WTC11 (cell line): ENCODE measurements at places on chromosomes 13 and 19. TPM values are rescaled to one million over a fixed set of nuclear protein-coding genes. Genes with fewer than 3 reads are reported as not detected.

KIR2DL3 gene
- not detected in 3 replicates for total RNA-seq

GRCh38 chr13:105796081-105796480, 739.4 kb downstream of the EFNB2 start:
- H3K4me1 ChIP-seq, result no peaks in the 10 kb centered on the region
- no peak overlapping the region for H3K4me3 ChIP-seq
- no peak for DNase-seq
- H3K27ac ChIP-seq, result no peak overlapping the region

DNA sequence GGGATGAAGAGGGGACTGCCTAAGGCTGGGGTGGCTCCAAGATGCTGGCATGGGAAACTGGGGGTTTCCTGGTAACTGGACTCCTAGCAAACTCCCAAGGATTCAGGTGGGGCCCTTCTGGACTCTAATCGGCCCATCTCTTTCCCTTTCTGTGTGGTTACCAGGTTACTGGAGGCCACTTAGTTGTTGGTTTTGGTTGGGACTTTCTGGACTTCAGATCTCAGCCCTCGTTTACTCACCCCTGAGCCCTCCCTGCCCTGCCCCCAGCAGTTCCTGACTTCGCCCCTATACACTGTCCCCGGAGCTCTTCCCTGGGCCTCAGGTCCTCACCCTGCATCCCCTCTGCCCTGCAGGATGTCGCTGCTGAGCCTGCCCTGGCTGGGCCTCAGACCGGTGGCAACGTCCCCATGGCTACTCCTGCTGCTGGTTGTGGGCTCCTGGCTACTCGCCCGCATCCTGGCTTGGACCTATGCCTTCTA, 328 bp downstream of the CYP4F12 start:
- H3K27ac ChIP-seq, result no peak overlapping the region
- DNase-seq, result no peak
- H3K36me3 ChIP-seq, result peaks cover 35% of the 10 kb centered on the region

- H3K27me3 ChIP-seq, result no peaks in the 10 kb centered on the region
- 0 out of 2 replicates have a peak, but pooled peaks cover 5% of the 10 kb centered on the region for H3K4me1 ChIP-seq
- DNase-seq, result no peak
- H3K27ac ChIP-seq, result no peak overlapping the region; the same call in none of the 2 replicates
- peaks cover 83% of the 10 kb centered on the region for H3K36me3 ChIP-seq
- no peak overlapping the region for H3K4me3 ChIP-seq
Measured at GRCh38 chr19:23774524-23774971, 15.9 kb upstream of the ZNF681 start.

DNA sequence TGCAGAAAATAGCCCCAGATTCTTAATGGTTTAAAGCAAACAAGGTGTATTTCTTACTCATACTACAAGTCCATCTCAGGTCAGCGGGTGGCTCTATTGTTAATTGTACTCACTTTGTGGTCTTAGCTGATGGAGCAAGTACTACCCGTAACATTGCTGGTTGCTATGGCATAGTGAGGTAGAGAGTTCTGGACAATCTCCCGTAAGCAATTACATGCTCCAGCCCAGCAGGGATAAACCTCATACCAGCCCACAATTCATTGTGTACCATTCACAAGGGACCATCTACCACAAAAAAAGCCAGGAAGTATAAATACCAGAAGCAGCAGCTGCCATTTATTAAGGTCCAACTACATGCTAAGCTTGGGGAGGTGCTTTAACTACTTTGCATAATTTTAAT, 167.1 kb downstream of the PCDH9 start:
- DNase-seq, result no peak
- no peak overlapping the region for H3K4me3 ChIP-seq
- H3K27ac ChIP-seq, result no peak overlapping the region
- H3K36me3 ChIP-seq, result no peaks in the 10 kb centered on the region
- no peaks in the 10 kb centered on the region for H3K27me3 ChIP-seq

ZNF433 gene
- 2.9 TPM in 3 replicates for total RNA-seq

DNA sequence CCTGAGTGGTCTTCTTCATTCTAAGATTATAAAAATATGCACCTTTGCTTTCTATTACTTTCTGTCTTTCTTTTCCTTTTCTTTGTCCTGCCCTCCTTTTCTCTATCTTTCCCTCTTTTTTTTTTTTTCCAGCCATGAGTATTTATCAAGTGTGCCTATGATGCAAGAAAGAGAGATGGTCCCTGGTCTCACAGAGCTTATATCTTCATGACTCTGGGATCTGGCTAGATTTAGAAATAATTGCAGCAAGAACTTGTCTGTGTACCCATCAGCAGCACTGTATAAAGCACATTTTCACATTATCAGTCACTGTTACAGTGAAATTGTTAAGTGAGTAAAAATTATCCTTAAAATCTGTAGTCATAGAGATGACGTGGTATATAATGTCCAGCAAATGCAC, 31.6 kb upstream of the GAS6 start:
- H3K4me1 ChIP-seq, result peaks cover 16% of the 10 kb centered on the region
- H3K27me3 ChIP-seq, result peaks cover 8% of the 10 kb centered on the region; the same call in 1 of the 2 replicates

DNA sequence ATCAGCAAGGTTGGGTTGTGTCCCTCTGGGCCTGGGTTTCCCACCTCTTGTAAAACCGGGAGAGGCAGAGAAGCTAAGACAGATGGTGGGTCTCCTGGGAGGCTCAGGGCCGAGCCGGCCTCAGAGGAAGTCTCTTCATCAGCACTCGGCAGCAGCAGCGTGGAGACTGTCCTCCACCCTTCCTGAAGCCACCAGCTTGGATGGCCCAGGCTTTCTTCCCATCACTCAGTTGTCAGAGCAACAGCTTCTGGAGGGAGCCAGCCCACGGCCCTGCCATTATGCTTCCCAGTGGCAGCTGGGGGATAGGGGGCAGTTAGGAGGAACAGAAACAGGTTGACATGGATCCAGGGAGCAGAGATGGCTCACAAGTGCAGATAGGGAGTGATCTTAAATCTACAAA, 191.0 kb downstream of the KATNAL1 start:
- no peak overlapping the region for H3K4me3 ChIP-seq
- peaks cover 35% of the 10 kb centered on the region for H3K4me1 ChIP-seq
- H3K27ac ChIP-seq, result no peak overlapping the region

REEP6 gene
- total RNA-seq, result 17.0 to 19.5 TPM (median 19.1 TPM) in 3 replicates

DNA sequence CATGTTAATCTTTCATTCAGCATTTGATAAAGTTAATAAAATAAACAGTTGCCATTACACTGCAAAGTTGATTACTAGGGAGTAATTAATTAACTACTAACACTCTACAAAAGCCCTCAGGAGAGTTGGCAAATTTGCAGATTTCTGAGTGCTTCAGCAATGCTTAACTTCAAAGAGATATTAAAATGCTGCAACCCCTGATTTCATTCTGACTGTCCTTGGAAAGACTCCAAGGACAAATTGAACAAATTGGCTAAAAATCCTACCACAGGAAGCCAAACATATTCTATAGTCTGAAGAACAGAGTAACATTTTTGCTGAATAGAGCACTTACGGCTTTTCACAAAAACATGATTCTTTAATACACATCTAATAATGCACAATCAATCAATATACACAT, 1543.0 kb downstream of the SLITRK5 start:
- no peak overlapping the region for H3K27ac ChIP-seq
- H3K36me3 ChIP-seq, result no peaks in the 10 kb centered on the region
- no peaks in the 10 kb centered on the region for H3K27me3 ChIP-seq
- no peak for DNase-seq

TRPC4 gene
- 4.2 to 8.0 TPM (median 5.0 TPM) in 3 replicates for total RNA-seq

GRCh38 chr19:10226376-10227025, 4.6 kb downstream of the S1PR2 start:
- no peak overlapping the region for H3K4me3 ChIP-seq
- H3K36me3 ChIP-seq, result peaks cover 8% of the 10 kb centered on the region
- DNase-seq, result no peak
- peak overlapping the region; percentile 53; the same call in 1 of the 2 replicates for H3K27ac ChIP-seq
- peaks cover 10% of the 10 kb centered on the region for H3K4me1 ChIP-seq

DNA sequence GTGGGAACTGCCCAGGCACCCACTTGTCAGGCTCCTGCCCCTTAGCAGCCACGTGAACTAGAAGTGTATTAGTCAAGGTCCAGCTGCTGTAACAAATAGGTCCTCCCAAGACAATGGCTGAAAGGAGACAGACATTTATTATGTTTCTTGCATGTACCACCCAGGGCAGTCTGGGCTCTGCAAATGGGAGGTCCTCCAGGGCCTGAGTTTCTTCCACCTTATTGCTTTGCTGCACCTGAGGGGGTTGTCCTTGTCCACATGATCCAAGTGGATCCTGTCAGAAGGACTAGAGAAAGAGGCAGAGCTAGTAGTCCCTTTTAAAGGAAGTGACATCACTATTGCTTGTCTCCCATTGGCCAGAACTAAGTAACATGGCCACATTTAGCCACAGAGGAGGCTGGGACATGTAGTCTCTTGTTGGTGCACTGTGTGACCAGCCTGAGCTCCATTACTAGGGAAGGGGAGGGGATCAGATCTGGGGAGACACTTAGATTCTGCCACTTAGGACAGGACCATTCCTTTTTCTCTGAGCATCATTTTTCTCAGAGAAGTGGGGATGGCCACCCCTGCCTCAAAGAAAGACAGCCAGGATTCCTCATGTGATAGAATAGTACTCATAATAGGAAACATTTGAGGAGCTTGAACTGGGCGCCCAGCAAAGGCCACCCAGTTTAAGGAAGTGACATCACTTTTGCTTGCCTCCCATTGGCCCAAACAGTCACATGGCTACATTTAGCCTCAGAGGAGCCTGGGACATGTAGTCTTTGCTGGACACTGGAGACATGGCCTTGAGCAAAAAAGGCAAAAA, 15.1 kb downstream of the CC2D1A start:
- H3K36me3 ChIP-seq, result peaks cover 53% of the 10 kb centered on the region
- H3K27me3 ChIP-seq, result no peaks in the 10 kb centered on the region
- DNase-seq, result peak; percentile 38
- H3K27ac ChIP-seq, result peak overlapping the region; percentile 20; the same call in 1 of the 2 replicates
- no peaks in the 10 kb centered on the region for H3K4me1 ChIP-seq
- no peak overlapping the region for H3K4me3 ChIP-seq

DNA sequence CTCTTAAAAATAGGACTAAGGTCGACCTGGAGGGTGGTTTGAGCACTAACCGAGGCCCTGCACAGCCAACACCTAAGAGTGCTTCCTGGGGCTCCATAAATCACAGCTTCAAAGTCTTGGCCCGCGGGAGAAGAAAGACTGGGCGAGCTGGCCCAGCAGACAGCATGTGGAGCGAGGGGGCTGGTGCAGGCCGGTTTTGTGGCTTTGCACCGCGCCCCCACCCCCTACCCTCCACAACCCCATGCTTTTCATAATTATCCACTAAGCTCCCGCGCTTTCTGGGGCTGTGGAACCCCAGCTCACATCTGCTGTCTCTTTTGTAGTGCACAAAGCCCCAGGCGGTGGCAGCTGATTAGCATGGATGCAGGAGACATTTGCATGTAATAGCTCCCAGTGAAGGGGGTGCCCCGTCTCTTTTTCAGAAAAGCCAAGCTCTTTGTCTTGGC, 17.1 kb downstream of the CARM1 start:
- peaks cover 55% of the 10 kb centered on the region for H3K4me1 ChIP-seq
- no peaks in the 10 kb centered on the region for H3K27me3 ChIP-seq
- DNase-seq, result peak; percentile 69

GRCh38 chr13:20526664-20527063, 1.0 kb upstream of the CRYL1 start:
- peaks cover 22% of the 10 kb centered on the region for H3K4me1 ChIP-seq
- H3K36me3 ChIP-seq, result 0 out of 2 replicates have a peak, but pooled peaks cover 3% of the 10 kb centered on the region
- peaks cover 69% of the 10 kb centered on the region for H3K27me3 ChIP-seq
- H3K27ac ChIP-seq, result no peak overlapping the region

DNA sequence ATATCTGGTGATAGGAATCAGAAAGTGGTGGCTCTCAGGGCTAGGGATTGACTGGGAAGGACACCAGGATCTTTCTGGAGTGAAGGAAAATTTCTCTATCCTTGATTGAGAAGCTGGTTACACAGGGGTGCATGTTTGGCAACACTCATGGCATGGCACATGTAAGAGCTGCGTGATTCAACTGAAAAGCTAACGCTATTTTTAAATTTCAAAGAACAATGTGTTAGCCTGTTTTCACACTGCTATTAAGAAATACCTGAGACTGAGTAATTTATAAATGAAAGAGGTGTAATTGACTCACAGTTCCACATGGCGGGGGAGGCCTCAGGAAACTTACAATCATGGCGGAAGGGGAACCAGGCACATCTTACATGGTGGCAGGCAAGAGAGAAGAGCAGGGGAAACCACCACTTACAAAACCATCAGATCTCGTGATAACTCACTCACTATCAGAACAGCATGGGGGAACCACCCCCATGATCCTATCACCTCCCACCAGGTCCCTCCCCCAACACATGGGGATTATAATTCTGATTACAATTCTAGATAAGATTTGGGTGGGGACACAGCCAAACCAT, 7.4 kb downstream of the SIGLEC8 start:
- peaks cover 5% of the 10 kb centered on the region; the same call in 1 of the 2 replicates for H3K36me3 ChIP-seq
- H3K27me3 ChIP-seq, result peaks cover 59% of the 10 kb centered on the region
- no peak overlapping the region for H3K27ac ChIP-seq
- no peak overlapping the region for H3K4me3 ChIP-seq

CLIP3 gene
- 16.2 to 19.4 TPM (median 17.9 TPM) in 3 replicates for total RNA-seq

PET100 gene
- total RNA-seq, result 111 to 126 TPM (median 122 TPM) in 3 replicates

GRCh38 chr13:20624213-20624612, 57.3 kb downstream of the IFT88 start:
- no peak overlapping the region for H3K4me3 ChIP-seq
- no peak for DNase-seq
- no peak overlapping the region for H3K27ac ChIP-seq
- no peaks in the 10 kb centered on the region for H3K4me1 ChIP-seq

DNA sequence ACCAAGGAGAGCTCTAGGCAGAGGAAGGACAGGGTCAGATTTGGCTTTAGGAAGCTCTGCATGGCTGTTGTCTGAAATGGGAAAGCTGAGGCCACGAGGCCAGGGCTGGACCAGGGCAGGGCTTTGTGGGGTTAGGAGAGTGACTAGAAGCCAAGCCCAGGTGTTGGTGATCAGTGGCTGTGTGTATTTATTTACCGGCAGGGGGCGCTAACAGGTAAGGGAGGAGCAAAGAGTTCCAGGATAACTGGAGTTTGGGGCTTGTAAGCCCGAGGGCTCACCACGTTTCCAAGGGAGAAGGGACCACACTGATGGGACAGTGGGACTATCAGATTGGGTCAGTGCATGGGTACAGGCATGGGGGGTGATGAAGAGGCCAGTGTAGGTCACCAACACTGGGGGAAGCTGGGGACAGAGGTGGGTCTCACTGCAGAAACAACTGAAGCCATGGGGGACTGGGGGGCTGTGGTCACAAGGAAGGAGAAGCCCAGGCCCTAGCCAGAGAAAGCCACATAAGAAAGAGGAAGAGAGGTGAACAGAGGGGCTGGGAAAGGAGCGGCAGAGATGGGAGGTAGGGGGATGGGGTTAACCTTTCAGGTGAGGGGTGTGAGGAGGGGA, 3.9 kb downstream of the TMEM147 start:
- peak; percentile 69 for DNase-seq
- peaks cover 10% of the 10 kb centered on the region; the same call in 1 of the 2 replicates for H3K36me3 ChIP-seq
- H3K27ac ChIP-seq, result peak overlapping the region; percentile 38
- peaks cover 18% of the 10 kb centered on the region for H3K4me1 ChIP-seq

GRCh38 chr19:17420475-17420924, 653 bp downstream of the MVB12A start:
- H3K4me3 ChIP-seq, result peak overlapping the region; percentile 83
- peaks cover 21% of the 10 kb centered on the region for H3K27me3 ChIP-seq
- peaks cover 38% of the 10 kb centered on the region for H3K4me1 ChIP-seq

GRCh38 chr19:21758296-21758695, 9.1 kb downstream of the ZNF100 start:
- no peak for DNase-seq
- H3K27ac ChIP-seq, result no peak overlapping the region
- peaks cover 80% of the 10 kb centered on the region for H3K36me3 ChIP-seq
